ENCODE measurements at places on chromosomes 3 and 15.

- no peak for DNase-seq
Observed at GRCh38 chr3:1235526-1236120, 142.8 kb downstream of the CNTN6 start.

DNA sequence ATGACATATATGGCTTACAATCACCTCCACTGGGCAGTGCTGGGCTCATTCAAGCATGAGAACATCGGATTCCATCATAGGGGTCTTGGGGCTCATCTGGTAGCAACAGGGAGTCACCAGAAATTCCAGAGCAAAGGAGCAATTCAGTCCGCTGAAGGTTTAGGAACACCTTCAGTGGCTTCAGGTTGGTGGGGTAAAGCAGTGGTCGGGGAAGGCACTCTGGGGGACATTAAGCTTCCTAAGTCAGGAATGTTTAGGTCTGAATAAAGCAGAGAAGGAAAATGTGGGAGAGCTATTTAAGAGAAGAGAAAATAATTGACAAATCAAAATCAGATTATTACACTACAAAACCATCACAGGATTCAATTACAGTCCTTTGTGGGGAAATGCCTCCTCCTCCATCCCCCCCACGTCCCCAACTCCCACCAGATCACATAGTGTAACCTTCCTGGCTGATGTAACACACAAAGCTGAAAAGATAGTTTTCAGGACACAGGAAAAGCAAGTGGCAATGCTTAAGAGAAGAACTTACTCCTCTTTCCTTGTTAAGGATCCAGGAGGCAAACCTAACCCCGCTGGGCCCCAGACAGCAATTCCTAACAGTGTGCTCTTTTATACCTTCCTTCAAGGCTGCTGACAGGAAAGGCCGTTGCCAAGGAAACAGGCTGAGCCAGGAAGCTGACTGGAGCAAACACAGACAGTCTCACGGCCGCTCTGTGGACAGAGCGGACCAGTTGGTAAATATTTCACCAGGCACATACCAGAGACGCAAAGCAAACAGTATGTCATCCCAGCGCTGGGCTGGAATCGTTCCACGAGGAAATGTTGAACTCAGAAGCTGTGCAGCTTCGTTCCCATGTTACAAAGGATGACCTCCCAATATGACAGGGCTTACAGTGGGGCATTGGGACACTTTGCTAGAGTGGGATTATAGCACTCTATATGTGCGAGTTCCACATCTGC, 57.5 kb upstream of the LMCD1 start:
- peak; percentile 97 for DNase-seq

DNA sequence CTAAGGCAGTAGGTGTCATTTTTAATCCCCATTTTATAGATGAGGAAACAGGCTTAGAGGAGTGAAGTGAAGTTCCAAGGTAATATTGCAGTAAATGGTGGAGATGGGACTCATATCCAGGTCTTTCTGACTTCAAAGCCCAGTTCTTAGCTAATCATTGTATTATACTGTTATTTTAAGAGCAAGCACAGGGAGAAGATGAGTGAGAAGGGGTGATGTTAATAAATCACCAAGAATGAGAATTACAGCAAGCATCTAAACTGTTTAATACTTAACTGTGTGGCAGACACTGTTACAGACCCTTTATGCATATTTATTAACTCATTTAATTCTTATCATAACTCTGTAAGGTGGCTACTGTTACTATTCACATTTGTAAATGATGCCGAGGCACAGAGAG, 61.2 kb downstream of the VPS8 start:
- no peak for DNase-seq

GRCh38 chr3:140203510-140203909, 268.5 kb downstream of the CLSTN2 start:
- no peak for DNase-seq

GRCh38 chr15:100879464-100880138, at the start of gene ALDH1A3:
TSS of gene ALDH1A3 (plus strand) at chr15:100879831. CDS start at chr15:100879908, 77 bp downstream.
- peak; percentile 89 for DNase-seq

- DNase-seq, result no peak
Observed at GRCh38 chr3:148800414-148800813, 27.2 kb upstream of the CPB1 start.

DNA sequence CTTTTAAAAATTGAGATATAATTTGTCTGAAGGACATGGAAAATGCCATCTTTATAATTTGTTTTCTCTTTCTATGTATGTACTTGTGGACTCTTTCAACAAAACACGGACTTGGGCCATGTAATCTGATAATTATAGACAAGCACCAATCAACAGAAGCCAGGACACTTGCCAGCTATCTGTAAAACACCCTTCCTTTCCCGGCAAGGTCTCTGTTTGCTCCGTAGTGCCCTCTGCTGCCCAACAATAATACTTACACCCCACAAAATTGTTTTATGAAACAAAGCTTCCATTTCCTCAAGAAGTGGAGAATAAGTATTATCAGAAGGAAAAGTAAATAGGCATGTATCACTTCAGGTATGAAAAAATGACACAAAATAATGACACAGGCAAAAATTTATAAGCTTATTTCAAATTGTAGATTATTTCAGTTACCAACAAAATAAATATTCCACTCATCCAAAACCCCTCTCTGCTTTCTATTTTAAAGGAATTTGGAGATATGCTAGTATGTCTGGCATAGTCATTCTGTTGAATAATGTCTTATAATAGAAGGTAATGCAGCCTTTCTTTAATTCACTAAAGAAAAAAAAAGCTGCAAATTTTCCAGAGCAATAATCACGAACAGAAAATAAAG, 32.8 kb downstream of the MYH15 start:
- peak; percentile 72 for DNase-seq

GRCh38 chr3:106714400-106714799, 662.8 kb upstream of the CCDC54 start:
- no peak for DNase-seq

- no peak for DNase-seq
Observed at GRCh38 chr15:92468991-92469390, 75.3 kb downstream of the ST8SIA2 start.

- DNase-seq, result no peak
Observed at GRCh38 chr3:31810991-31811433, 170.1 kb downstream of the OSBPL10 start.

GRCh38 chr3:161305095-161305991, 66.0 kb downstream of the SPTSSB start:
- DNase-seq, result peak; percentile 41

DNA sequence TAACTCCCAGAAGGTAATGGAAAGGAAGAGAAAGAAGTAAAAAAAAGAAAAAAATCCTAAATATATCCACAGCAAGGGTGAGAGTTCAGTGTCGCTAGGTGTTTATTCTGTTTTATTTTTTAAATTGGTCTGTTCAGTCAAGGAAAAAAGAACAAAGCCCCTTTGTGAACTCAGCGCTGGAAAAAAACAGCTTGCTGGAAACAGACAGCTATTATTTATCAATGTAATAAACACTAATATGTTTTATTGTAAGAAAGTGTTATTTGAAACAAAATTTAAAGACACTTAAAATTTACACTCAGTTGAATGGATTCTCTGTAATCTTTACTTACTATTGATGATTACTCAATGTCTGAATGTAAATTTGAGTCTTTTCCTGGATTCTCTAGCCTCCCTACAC, 32.3 kb upstream of the LEKR1 start:
- DNase-seq, result no peak

DNA sequence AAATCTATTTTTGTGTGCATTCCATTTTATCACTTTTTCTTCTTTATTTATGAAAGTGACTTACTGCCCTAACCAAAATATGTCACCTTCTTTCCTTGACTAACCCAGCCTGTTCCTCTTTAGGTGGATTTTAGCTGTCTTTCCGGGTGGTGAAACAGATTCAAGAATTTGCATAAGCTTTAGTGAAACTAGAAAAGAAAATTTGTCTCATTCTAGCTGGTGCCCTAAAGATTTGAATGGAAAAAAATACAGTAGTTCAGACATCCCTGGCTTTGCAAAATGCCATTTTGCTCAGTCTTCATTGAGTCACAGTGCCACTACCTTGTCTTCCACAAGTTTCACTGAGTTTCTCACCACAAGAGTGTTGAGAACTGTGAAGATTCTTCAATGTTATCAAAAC, 28.2 kb upstream of the CCDC50 start:
- no peak for DNase-seq

DNA sequence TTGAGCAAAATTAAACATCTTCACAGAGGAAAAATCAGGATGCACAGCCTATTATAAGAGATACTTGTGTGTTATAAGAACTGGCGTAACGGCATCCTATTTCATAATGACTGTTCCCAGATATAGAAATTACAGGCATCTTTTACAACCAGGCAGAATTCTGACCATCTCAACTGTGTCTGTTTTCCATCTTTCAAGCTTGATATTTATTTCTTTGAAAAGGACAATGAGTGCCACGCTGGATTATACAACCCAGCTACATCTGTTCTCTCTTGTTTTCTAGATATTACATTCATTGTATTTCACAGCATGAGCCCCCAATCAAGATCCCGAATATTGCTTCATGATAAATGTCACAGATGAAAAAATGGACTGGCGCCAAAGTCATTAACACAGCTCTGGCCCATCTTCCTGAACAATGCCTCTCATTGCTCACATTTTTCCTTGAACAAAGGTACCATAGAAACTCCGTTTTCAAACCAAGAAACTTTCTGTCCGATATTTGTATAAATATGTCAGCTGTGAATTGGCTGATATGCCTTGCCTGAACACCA, 420.6 kb downstream of the TBL1XR1 start:
- no peak for DNase-seq

- DNase-seq, result no peak
Observed at GRCh38 chr3:135040321-135041240, 245.5 kb downstream of the EPHB1 start.

- DNase-seq, result no peak
Observed at GRCh38 chr3:68984011-68984530, 29.4 kb downstream of the EOGT start.

DNA sequence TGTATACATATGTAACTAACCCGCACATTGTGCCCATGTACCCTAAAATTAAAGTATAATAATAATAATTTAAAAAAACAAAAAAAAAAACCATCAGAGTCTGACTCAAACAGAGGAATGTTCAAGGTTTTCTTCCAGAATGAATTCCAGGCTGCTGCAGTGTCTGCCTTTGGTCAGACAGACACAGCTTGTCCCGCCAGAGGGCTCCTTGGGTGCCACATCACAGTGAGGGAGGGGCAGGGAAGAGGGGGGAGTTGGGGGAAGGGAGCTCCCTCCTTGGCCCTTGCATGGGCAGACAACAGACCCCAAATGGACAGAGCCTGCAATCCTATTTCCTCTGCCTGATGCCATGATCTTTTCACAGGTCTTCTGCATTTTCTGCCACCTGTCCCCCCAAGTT, 36.5 kb downstream of the ITGB5 start:
- DNase-seq, result no peak

GRCh38 chr15:67174864-67175573, 79.4 kb downstream of the AAGAB start:
- peak; percentile 99 for DNase-seq

GRCh38 chr15:89781055-89781454, 4.9 kb downstream of the MESP2 start:
- peak; percentile 83 for DNase-seq

DNA sequence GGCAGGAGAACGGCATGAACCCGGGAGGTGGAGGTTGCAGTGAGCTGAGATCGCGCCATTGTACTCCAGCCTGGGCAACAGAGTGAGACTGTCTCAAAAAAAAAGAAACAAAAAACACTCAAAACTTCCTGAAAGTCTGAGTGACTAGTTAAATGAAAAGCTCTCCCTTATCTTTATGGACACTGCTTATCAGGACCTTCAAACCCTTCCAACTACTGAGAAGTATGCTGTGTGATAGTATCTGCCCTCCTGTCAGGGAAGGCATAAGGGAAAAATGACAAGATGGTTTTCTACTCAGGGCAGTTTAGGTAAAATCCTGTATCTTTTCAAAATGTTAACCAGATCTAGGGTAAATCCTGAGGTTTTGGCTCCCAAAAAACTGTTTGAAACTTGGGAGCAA, 21.8 kb downstream of the EMC7 start:
- DNase-seq, result no peak

DNA sequence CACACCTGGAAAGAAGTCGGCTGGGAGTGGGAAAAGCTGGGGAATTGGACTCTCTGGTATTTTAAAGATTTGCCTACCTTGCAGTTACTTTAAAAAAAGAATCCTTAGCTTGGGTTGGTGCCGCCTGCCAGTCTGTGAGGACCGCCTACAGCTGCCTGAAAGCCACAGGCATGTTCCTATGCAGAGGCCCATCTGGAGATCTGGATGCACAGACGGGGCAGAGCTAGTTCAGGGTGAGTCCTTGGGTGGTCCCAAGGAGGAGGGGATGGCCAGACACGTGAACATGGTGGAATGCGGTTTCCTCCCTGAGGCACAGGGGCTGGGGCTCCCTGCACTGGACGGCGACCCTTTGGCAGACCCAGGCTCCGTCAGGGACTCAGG, 113.2 kb upstream of the IQSEC1 start:
- DNase-seq, result no peak

GRCh38 chr3:64266065-64266931, 41.0 kb upstream of the PRICKLE2 start:
- peak; percentile 84 for DNase-seq

All from epithelial cell of esophagus (primary cell).